GM04504 (cell line): ENCODE measurements at places on chromosomes 16 and 17.

DNA sequence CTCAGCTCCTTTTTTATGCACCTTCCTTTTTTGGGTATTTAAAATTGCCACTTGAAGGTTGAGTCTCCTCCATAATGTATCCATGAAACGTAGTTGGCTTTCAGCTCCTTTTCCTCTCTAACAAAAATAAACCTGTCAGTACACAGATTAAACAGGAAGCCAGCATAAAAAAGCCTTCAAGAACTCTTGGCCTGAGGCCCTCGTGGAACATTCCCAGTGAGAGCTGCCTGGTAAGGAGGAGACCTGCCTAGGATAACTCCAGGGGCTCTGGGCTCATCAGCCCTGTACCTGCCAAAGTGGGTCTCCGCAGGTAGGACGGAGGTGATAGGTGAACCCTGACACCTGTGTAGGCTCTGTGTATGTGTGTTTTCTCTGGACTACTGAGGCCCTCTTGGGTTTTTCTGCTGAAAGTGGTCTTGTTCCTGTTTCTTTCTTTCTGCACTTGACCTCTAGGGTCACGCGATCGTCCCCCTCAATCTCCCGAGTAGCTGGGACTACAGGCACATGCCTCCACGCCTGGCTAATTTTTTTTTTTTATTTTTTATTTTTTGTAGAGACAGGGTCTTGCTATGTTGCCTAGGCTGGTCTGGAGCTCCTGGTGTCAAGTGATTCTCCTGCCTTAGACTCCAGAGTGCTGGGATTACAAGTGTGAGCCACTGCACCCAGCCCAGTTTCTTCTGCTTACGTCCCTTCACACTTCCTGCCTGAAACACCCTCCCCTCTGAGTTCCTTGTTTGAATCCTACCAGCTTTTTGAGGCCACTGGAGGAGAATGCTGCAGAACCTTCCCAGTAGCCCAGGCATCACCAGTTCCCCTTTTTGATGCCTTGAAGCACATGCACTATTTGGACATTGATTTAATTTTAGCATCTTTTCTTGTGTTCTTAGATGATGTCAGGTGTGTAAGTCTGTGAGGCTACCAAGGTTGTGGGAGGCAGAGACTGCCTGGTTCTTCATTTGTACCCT, 9.8 kb downstream of the PGS1 start:
- no peak for DNase-seq

DNA sequence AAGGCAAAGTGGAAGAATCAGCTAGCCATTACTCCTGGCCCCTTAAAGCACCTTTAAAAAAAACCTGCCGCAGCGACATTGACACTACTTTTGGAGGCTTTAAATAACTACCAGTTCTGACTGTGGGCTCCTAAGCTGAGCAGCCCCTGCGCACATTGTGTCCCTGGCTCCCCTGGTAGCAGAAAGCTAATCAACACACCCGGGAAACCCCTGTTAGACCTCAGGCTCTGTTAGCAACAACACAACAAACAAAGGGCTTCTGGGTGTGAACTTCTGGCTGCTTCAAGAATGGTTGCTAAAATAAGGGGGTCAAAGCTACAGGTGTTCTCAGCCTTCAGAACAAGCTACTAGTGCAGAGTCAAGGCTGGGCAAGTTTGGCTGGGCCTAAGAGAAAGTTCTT, 83.6 kb downstream of the TMEM100 start:
- no peak for DNase-seq

- no peak for DNase-seq
These were observed 28.0 kb downstream of the NFATC3 start for GRCh38 chr16:68113059-68113761.

GRCh38 chr16:88939245-88939971, 37.6 kb downstream of the CBFA2T3 start:
- DNase-seq, result no peak

DNA sequence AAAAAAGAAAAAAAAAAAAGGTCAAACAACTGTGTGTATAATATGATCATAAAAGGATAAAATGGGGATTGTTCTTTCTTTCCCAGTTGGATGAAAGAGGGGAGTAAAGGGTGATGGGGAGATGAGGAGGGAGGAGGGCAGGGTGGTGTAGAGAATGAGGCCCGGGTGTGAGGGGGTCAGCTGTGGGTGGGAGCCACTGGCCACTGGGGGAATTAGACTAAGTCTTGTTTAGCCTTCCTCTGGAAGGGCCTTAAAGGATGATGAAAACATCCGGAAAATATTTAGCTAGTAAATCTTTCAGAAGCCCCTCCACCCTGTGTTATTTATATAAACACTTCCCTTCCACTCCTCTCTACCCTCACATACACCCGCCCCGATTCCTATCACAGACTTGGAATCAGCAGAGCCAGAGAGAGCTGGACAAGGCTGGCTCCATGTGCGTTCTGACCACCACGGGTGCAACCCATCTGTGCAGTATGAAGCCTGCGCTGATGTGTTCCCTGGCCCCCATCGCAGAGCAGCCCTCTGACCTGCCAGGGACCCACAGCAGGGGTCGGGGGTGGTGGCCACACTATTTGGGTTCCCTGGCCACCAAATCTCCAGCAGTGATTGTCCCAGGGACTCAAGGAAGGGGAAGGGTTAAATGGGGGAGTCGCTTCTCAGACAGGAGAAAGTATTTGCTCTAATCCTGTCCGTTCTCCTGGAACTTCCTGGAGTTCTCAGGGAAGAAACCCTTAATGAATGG, 72.7 kb downstream of the GAS7 start:
- peak; percentile 24 for DNase-seq

DNA sequence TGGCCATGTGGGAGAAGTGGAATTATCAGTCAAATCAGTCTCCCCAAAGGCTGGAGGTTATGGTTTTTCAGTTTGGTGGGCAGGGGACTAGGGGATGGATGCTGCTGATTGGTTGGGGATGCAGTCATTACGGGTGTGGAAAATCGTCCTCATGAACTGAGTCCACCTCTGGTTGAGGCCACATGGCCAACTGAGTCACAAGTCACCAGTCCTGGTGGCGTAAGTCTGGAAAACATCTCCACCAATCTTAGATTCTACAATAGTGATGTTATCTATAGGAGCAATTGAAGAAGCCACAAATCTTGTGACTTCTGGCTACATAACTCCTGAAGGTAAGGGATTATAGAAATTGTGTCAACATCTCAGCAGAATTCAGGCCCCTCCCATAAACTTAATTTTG, 5.2 kb upstream of the RNF135 start:
- DNase-seq, result no peak

- no peak for DNase-seq
These were observed 11.1 kb upstream of the TFAP4 start for GRCh38 chr16:4283939-4284338.

GRCh38 chr17:13419676-13420075, 182.1 kb downstream of the HS3ST3A1 start:
- no peak for DNase-seq

GRCh38 chr16:87729266-87729954, 36.4 kb downstream of the KLHDC4 start:
- no peak for DNase-seq

DNA sequence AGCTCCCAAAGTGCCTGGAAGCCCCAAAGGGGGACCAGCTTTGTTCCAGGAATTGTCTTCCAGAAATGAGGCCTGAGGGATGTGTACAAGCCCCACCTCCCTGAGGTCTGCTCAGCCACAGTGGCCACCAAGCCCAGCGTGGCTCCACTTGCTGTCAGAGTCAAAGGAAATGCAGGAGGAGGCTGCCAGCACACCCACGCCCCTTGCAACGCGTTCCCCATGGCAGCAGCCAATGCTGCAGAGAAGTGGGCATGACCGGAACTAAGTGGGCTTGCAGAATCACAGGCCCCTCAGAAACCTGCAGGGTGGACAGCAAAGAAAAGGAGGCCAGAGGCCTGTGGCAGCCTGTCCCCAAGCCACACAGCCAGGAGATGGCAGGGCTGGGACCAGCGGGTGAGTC, 320.8 kb downstream of the FOXL1 start:
- DNase-seq, result no peak

GRCh38 chr17:14196377-14196997, 40.2 kb downstream of the CDRT15 start:
- DNase-seq, result no peak

- DNase-seq, result no peak
These were observed 12.7 kb downstream of the ZNF594 start for GRCh38 chr17:5179003-5179402.

GRCh38 chr17:68127914-68128313, 92.4 kb downstream of the KPNA2 start:
- no peak for DNase-seq
